Right atrium auricular region (tissue), 2 donors: ENCODE measurements at places on chromosomes 7 and 10. TPM values are rescaled to one million over a fixed set of nuclear protein-coding genes. Genes with fewer than 3 reads are reported as not detected.
A peak's percentile ranks its signal among the peaks of the same experiment; 100 is the strongest.

DNA sequence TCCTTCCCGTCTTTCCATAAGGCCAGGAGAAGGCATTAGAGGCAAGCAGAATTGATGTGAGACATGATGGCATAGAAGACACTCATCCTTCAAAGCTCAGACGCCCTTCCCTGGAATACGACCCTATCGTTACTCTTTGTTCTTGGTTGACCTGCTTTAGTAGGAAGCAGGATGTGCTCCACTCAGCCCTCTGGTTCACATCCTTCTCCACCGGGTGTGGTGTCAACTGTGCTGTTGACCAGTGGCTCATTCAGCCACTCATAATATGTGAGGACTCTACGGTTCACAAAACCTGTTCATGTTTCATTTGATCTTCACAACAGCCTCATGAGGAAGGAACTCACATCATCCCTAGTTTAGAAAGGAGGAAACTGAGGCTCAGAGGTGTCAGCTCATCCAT is 47.1 kb downstream of the ADRA2A start:
- no peaks in the 10 kb centered on the region for H3K4me1 ChIP-seq
- no peaks in the 10 kb centered on the region for H3K36me3 ChIP-seq
- no peak overlapping the region for H3K4me3 ChIP-seq
- peak; percentile 23 for DNase-seq

- H3K27me3 ChIP-seq, result no peaks in the 10 kb centered on the region
- DNase-seq, result no peak
- H3K27ac ChIP-seq, result no peak overlapping the region
- no peaks in the 10 kb centered on the region for H3K4me1 ChIP-seq
- H3K4me3 ChIP-seq, result no peak overlapping the region
These were observed 23.8 kb upstream of the BICC1 start for GRCh38 chr10:58488921-58489320.

DNA sequence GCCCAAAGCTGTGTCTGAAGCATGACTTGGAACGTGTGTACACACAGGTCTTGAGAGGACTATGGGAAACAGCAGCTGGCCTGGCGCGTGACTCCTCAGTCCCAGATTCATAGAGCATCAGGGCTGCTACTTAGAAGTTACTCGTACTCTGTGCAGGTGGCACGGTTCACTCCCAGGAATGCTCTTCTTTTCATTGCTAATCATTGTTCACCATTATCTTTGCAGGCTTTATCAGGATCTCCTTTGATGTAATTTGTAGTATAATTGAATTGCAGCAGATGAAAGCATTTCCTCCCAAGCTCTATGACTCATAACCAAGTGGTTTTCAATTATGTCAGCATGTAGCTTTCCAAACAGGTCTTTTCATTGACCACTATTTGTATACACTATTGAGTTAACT is 938.9 kb downstream of the NRG3 start:
- no peaks in the 10 kb centered on the region for H3K4me1 ChIP-seq
- no peak overlapping the region for H3K27ac ChIP-seq
- no peaks in the 10 kb centered on the region for H3K27me3 ChIP-seq
- H3K36me3 ChIP-seq, result no peaks in the 10 kb centered on the region

DNA sequence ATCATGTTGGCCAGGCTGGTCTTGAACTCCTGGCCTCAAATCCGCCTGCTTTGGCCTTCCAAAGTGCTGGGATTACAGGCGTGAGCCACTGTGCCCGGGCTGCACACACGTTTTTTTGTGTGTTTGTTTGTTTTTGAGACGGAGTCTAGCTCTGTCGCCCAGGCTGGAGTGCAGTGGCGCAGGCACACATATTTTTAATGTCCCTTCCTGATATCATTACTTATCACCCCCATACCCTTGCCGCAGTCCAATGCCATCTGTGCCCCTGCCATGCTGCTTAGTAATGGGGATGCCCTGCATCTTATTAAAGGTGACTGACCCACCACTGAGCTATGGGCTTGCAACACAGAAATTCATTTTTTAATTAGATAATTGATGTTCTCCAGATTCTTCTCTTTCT is 180.7 kb downstream of the TEX36 start:
- H3K27me3 ChIP-seq, result no peaks in the 10 kb centered on the region
- H3K27ac ChIP-seq, result no peak overlapping the region
- no peak for DNase-seq
- no peak overlapping the region for H3K4me3 ChIP-seq
- H3K36me3 ChIP-seq, result no peaks in the 10 kb centered on the region

GRCh38 chr10:88473989-88474883 is 108.9 kb downstream of the RNLS start:
- no peak for DNase-seq
- no peaks in the 10 kb centered on the region for H3K36me3 ChIP-seq
- H3K27ac ChIP-seq, result peak overlapping the region; percentile 61
- H3K4me3 ChIP-seq, result no peak overlapping the region
- no peaks in the 10 kb centered on the region for H3K27me3 ChIP-seq

DNA sequence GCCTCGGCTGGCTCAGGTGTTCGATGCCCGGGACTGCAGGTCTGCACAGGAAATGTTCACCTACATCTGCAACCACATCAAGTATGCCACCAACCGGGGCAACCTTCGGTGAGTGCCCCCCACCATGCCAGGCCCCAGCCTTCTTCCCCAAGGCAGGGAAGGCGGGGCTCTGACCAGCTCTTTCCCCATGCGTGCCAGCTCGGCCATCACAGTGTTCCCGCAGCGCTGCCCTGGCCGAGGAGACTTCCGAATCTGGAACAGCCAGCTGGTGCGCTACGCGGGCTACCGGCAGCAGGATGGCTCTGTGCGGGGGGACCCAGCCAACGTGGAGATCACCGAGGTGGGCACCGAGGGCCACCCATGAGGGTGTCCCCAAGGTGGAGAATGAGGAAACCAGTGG is 7.5 kb downstream of the NOS3 start:
- no peaks in the 10 kb centered on the region for H3K27me3 ChIP-seq
- H3K36me3 ChIP-seq, result no peaks in the 10 kb centered on the region
- H3K4me3 ChIP-seq, result no peak overlapping the region
- no peak overlapping the region for H3K27ac ChIP-seq

DNA sequence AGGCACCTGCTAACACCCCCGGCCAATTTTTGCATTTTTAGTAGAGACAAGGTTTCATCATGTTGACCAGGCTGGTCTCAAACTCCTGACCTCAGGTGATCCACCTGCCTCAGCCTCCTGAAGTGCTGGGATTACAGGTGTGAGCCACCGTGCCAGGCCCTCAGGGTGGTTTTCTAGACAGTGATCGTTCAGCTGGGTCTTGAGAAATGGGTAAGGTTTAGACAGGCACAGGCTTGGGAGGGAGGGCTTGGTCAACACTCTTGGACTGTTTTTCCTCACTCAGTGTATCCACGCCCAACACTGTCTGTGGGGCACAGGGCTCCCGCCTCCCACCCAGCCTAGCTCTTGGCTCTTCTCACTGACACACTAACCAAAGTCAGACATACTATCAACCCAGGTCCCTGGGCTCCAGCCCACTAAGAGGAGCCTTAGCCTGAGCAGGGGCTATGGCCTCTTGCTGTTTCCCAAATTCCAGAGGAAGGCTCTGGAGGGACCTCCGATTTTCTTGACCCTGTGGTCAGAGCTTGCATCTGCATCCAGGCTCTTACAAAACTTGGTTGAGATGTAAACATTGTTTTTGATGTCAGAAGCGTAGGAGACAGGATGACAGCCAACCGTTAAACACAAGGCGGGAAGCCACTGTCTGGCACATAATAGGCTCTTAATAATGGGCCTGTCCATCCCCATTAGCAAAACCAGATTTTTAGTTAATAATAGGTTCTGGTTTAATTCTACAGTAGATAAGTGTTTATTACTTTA is 143.9 kb downstream of the PRKAG2 start:
- H3K4me1 ChIP-seq, result peaks cover 50% of the 10 kb centered on the region
- no peaks in the 10 kb centered on the region for H3K27me3 ChIP-seq
- peak overlapping the region; percentile 56 for H3K4me3 ChIP-seq
- H3K36me3 ChIP-seq, result no peaks in the 10 kb centered on the region
- DNase-seq, result no peak

- no peaks in the 10 kb centered on the region for H3K4me1 ChIP-seq
- no peaks in the 10 kb centered on the region for H3K36me3 ChIP-seq
- no peak overlapping the region for H3K27ac ChIP-seq
- DNase-seq, result no peak
- no peaks in the 10 kb centered on the region for H3K27me3 ChIP-seq
These were observed 179.5 kb downstream of the ADAM12 start for GRCh38 chr10:126208726-126209302.

DNA sequence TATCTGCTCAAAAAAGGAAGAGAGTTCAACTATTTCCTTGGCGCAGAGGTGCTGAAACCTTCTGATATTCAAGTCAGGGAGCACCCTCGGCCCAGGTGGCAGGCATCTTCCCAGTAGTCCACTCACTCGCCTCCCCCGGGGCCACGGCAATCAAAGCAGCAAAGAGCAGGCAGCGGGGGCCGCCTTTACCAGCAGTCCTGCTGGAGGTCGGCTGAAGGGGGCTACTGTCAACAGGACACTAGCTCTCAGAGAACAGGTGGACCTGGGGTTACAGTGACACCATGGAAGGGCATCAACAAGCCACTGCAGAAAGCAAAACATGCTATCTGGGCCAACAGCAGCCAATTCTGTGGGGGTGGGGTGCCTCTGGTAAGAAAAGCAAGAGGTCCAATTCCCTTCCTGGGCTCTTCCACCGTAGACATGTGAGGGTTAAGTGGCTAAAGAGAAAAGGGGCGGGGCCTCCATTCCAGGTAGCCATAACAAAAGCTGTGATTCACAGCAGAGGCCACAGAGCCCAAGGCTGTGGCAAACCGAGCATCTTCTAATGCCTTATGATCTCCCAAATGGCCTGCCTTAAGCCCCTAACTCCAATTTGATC is 9.4 kb downstream of the FZD9 start:
- no peak overlapping the region for H3K4me3 ChIP-seq
- peaks cover 5% of the 10 kb centered on the region for H3K4me1 ChIP-seq
- no peak for DNase-seq
- no peak overlapping the region for H3K27ac ChIP-seq

GRCh38 chr10:25071227-25071626 is 54.8 kb downstream of the THNSL1 start:
- DNase-seq, result no peak
- H3K4me1 ChIP-seq, result no peaks in the 10 kb centered on the region
- H3K27me3 ChIP-seq, result no peaks in the 10 kb centered on the region
- no peak overlapping the region for H3K27ac ChIP-seq

GRCh38 chr10:100104300-100104699 is 22.6 kb upstream of the CPN1 start:
- no peaks in the 10 kb centered on the region for H3K27me3 ChIP-seq
- H3K4me3 ChIP-seq, result no peak overlapping the region
- H3K36me3 ChIP-seq, result no peaks in the 10 kb centered on the region
- no peaks in the 10 kb centered on the region for H3K4me1 ChIP-seq

The KIF11 gene
- total RNA-seq, result 1.4 TPM

The ASB10 gene
- 11.6 TPM for total RNA-seq

The DDIT4 gene
- total RNA-seq, result 100 TPM

The EPDR1 gene
- 36.3 TPM for total RNA-seq

The SFRP5 gene
- 260 TPM for total RNA-seq

The C10orf67 gene
- total RNA-seq, result 0.16 TPM

The SLC18A2 gene
- total RNA-seq, result not detected

The MYPN gene
- total RNA-seq, result 145 TPM
